ENCODE measurements at places on chromosomes 7 and 10. TPM values are rescaled to one million over a fixed set of nuclear protein-coding genes. Genes with fewer than 3 reads are reported as not detected.

GRCh38 chr10:124381011-124381611, 37.6 kb downstream of the OAT start:
- no peaks in the 10 kb centered on the region for H3K36me3 ChIP-seq
- H3K4me1 ChIP-seq: peaks cover 21% of the 10 kb centered on the region
- H3K4me3 ChIP-seq: peak overlapping the region; percentile 10
- no peak overlapping the region for H3K27ac ChIP-seq

DNA sequence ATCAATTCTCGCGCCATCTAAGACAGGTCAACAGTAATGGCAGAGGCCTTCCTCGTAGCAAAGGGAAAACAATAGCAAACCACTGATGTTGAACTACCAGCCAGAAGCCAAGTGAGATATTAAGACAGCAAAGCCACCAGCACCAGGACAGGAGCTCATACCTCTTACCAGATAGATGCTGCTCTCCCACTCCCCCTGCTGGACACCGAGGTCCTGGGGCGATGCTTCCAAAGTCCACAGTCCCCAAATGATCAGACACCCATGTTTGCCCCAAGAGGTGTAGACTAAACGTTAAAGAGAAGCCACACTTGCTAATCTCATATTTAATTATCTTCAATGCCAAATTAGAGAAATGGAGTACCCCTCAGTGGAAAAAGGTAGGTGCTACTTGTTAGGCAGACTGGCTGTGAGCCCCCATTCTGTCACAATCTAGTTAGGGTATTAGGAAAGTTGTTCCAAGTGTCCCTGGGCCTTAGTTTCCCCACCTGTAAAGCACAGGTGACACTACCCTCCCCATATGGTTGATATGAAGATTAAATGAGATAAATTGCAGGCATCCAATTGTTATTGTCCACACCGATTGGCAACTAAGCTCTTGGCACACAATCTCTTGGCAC, 39.9 kb downstream of the TOMM7 start:
- DNase-seq: peak; percentile 53
- no peaks in the 10 kb centered on the region for H3K4me1 ChIP-seq
- H3K27ac ChIP-seq: no peak overlapping the region
- no peaks in the 10 kb centered on the region for H3K36me3 ChIP-seq
- no peaks in the 10 kb centered on the region for H3K27me3 ChIP-seq

IPMK gene
- 9.3 TPM for total RNA-seq

DNA sequence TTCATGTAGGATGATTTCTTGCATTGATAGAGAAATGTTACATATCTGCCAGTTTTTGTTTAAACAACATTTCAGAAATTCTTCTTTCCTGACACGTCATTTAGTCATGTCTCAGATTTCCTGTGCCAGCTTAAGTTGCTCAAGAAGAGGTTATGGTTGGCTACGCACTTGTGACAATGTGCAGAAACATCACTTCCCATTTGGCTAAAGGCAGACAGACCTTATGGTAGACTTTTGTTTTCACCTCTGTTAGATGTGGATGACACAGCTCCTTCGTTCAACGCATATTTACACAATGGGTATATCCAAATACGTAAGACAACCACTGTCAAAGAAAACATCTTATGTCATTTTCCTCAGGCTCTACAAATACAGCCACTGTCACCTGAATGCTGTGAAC, 125.8 kb downstream of the DOCK4 start:
- H3K27me3 ChIP-seq: no peaks in the 10 kb centered on the region
- no peak overlapping the region for H3K4me3 ChIP-seq
- no peaks in the 10 kb centered on the region for H3K36me3 ChIP-seq
- peak overlapping the region; percentile 41 for H3K27ac ChIP-seq

GRCh38 chr10:114021154-114021553, 22.5 kb upstream of the ADRB1 start:
- DNase-seq: no peak
- H3K36me3 ChIP-seq: no peaks in the 10 kb centered on the region
- H3K4me1 ChIP-seq: peaks cover 5% of the 10 kb centered on the region
- H3K27ac ChIP-seq: peak overlapping the region; percentile 11
- no peak overlapping the region for H3K4me3 ChIP-seq

GRCh38 chr7:191981-192649, at the start of gene FAM20C:
TSS of gene FAM20C (plus strand) at chr7:192571. CDS start at chr7:193200, 629 bp downstream.
- no peak for DNase-seq
- no peak within 1 kb of the TSS for H3K27ac ChIP-seq
- no peaks in the 10 kb centered on the region for H3K27me3 ChIP-seq
- peaks cover 16% of the 10 kb centered on the region for H3K4me1 ChIP-seq

- no peaks in the 10 kb centered on the region for H3K4me1 ChIP-seq
- H3K27me3 ChIP-seq: no peaks in the 10 kb centered on the region
- H3K27ac ChIP-seq: no peak overlapping the region
- H3K36me3 ChIP-seq: no peaks in the 10 kb centered on the region
- no peak for DNase-seq
These were observed 141.5 kb downstream of the PPP1R17 start for GRCh38 chr7:31828520-31828919.

NAT16 gene
- 0.15 TPM for total RNA-seq

GRCh38 chr7:148911626-148912025, 27.5 kb upstream of the EZH2 start:
- no peaks in the 10 kb centered on the region for H3K36me3 ChIP-seq
- no peaks in the 10 kb centered on the region for H3K27me3 ChIP-seq
- H3K4me3 ChIP-seq: no peak overlapping the region

OR2A42 gene
- total RNA-seq: not detected

DNA sequence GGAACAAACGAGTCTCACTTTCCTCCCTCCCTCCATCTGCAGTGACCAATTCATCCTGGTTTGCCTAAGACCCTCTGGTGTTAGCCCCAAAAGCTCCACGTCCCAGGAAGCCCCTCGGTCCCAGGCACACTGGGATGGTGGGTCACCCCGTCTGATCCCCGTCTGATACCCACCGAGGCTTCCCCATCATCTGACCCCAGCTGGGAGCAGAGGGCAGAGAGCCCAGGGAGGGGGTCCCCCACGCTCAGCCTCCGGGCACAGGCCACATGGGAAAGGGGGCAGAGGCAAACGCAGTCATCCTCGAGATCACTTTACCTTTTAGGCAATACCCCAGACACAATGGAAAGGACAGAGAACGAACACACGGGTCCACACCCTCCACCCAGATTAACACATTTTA, 291.6 kb upstream of the PPP2R2D start:
- no peak overlapping the region for H3K4me3 ChIP-seq
- no peak for DNase-seq
- H3K36me3 ChIP-seq: no peaks in the 10 kb centered on the region
- H3K4me1 ChIP-seq: no peaks in the 10 kb centered on the region
- peaks cover 18% of the 10 kb centered on the region for H3K27me3 ChIP-seq
- no peak overlapping the region for H3K27ac ChIP-seq

GIMAP4 gene
- total RNA-seq: 0.26 TPM

DNA sequence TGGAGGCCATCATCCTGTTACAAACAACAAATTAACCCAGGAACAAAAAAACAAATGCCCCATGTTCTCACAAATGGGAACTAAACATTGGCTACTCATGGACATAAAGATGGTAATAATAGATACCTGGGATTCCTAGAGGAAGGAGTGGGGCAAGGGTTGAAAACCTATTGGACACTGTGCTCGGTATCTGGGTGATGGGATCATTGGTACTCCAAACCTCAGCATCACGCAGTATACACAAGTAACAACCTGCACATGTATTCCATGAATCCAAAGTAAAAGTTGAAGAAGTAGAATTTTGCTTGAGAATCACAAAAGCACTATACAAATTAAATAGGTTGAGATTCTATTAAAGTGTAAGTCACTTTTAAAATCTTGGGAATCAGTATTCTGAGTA, 16.7 kb downstream of the GHITM start:
- no peaks in the 10 kb centered on the region for H3K4me1 ChIP-seq
- no peaks in the 10 kb centered on the region for H3K27me3 ChIP-seq
- DNase-seq: no peak
- no peak overlapping the region for H3K27ac ChIP-seq

NRBF2 gene
- total RNA-seq: 25.7 TPM

DNA sequence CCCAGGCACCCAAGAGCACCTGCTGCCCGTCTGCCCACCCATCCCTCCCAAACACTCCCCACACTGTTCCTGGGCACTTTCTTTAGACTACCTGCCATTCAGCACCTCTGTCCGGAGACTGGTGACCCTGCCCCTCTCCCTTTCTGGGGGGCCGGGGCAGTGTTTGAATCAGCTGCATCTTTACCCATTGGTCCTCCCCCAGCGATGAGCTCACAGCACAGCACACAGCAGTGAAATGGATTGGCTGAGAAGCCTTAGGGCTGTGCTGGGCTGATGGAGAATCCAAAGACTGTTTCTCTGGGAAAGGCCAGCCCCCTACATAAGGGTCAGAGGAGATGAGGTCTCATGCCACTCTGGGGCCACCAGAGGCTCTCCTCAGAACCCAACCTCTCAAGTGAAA, 40.2 kb downstream of the VWA2 start:
- DNase-seq: no peak
- no peaks in the 10 kb centered on the region for H3K36me3 ChIP-seq
- no peaks in the 10 kb centered on the region for H3K27me3 ChIP-seq
- H3K4me3 ChIP-seq: no peak overlapping the region
- no peak overlapping the region for H3K27ac ChIP-seq

COL17A1 gene
- 0.26 TPM for total RNA-seq

- H3K27me3 ChIP-seq: peaks cover 3% of the 10 kb centered on the region
- no peak for DNase-seq
- H3K27ac ChIP-seq: no peak overlapping the region
- no peak overlapping the region for H3K4me3 ChIP-seq
- no peaks in the 10 kb centered on the region for H3K4me1 ChIP-seq
These were observed 51.7 kb downstream of the ASB4 start for GRCh38 chr7:95537468-95537867.

GRCh38 chr10:79298403-79299244, 48.6 kb upstream of the PPIF start:
- H3K4me1 ChIP-seq: no peaks in the 10 kb centered on the region
- DNase-seq: no peak
- H3K4me3 ChIP-seq: no peak overlapping the region

CAMK2B gene
- 0.26 TPM for total RNA-seq

CALHM3 gene
- not detected for total RNA-seq

DNA sequence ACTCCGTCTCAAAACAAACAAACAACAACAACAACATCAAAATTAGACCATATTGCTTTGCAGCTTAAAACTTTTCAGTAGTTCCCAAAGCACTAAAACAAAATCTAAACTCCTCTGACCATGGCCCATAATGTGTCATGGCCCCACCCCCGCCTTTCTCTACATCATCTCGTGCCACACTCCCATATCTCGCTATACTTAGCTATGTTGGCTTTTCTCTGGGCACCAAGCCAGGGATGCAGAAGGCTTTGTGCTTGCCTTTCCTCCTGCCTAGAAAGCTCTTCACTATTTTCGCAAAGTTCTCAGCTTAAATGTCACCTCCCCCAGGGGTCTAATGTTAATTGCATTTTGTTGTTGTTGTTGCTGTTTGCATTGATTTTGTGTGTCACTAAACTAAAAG, 15.1 kb upstream of the SLC16A12 start:
- no peaks in the 10 kb centered on the region for H3K27me3 ChIP-seq
- DNase-seq: no peak
- H3K4me1 ChIP-seq: no peaks in the 10 kb centered on the region
- no peak overlapping the region for H3K4me3 ChIP-seq

DNA sequence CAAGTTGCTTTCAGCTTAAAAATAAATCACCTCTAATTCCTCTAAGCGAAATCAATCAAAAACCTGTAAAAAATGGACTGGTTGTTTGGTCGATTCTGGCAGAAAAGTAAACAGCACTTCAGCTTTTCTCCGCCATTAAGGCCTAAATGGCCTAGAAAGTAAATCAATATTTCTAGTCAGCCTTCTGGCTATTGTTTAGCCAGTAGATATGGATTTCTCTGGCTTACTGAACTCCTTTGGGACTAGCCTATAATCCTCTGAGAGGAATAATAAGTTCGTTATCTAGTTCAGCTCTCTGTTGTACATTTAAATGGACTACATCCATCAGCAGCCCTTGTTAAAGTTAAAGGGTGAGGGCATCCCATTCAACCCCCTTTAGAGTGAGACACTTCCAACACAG, 400.1 kb upstream of the ETV1 start:
- H3K27me3 ChIP-seq: no peaks in the 10 kb centered on the region
- no peak overlapping the region for H3K4me3 ChIP-seq
- no peaks in the 10 kb centered on the region for H3K36me3 ChIP-seq
- no peak for DNase-seq
- H3K27ac ChIP-seq: no peak overlapping the region
- H3K4me1 ChIP-seq: no peaks in the 10 kb centered on the region

- no peaks in the 10 kb centered on the region for H3K36me3 ChIP-seq
- no peaks in the 10 kb centered on the region for H3K4me1 ChIP-seq
- no peaks in the 10 kb centered on the region for H3K27me3 ChIP-seq
- H3K4me3 ChIP-seq: no peak overlapping the region
These were observed 631.3 kb upstream of the LRRTM3 start for GRCh38 chr10:66294538-66294937.

SPDYE11 gene
- total RNA-seq: not detected

SHTN1 gene
- 67.8 TPM for total RNA-seq

REEP3 gene
- total RNA-seq: 135 TPM

NPSR1 gene
- not detected for total RNA-seq

Data from Panc1 (cell line).